ENCODE measurements at places on chromosomes 4 and X.

DNA sequence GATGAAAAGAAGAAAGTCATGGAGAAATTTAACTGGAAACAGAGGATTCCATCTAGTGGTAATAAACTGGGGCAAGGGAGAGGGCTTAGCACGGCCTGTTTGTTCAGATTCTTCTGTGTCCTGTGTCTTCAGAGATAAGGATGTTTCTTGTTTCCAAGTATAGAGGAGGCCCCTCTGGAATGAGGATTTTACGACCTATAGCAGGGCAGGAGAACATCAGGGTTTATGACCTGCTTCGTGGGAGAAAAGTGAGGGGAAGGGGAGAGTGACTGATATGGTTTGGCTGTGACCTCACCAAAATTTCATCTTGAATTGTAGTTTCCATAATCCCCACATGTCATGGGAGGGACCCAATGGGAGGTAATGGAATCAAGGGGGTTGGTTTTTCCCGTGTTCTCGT is 93.0 kb upstream of the LDB2 start:
- no peak for DNase-seq

DNA sequence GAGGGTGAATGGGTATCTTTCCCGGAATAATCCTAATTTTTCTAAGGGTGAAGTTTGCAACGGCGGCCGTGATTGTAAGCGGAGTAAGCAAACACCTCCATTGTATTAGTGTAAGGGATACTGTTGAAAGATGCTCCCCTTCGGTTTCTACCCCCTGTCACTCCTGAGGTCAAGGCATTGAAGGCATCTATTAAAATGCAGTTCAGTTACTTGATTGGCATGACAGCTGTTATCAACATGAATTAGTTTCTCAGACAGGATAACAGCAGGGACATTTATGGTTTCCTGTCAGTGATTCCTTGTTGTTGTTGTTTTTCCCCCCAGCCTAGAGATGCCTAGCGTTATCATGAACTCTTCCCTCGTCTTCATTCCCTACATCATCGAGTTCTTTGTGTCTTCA is 552 bp downstream of the SLC25A14 start:
- no peak for DNase-seq

DNA sequence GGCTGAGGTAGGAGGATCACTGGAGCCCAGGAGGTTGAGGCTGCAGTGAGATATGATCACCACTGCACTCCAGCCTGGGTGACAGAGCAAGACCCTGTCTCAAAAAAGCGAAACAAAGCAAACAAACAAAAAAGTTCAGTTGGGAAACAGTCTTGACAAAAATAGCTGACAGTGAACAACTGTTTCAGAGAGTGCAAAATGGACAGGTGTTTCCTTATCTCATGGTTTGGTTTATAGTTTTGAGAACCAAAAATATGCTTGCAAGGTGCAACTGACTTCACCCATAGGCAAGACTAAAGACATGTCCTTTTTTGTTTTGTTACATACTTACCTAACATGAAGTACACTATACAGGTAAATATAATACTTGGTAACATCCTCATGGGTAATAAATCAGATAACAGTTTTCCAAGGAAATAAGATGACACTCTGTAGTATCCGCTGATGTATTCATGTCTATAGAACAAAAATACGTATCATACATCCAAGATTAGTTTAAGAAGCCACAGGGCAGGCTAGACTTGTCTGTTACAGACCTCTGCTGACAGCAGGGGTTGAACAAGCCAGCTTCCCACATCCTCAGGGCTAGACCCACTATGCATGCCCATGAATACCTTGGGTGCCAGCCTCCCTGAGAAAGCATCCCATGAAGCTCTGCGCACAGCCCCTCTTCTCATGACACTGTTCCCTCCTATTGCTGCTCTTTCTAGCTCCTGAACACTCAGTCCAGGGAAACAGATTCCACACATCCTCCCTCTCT is 59.3 kb downstream of the ABCG2 start:
- DNase-seq: no peak

DNA sequence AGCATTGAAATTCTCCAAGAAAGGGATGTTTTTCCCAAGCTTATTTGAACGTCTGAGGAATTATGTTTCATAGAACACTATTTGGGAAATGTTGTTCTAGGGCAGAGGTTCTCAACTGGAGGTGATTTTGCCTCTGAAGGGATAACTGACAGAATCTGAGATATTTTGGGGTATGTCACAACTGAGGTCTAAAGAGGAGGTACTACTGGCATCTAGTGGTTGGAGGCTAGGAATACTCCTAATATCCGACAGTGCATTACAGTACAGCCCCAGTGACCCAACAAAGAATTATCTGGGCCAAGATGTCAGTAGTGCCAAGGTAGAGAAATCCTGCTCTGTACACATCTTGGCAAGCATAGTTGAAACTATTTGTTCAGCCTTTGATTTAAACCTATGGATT is 6.4 kb downstream of the HSPA4L start:
- DNase-seq: no peak

DNA sequence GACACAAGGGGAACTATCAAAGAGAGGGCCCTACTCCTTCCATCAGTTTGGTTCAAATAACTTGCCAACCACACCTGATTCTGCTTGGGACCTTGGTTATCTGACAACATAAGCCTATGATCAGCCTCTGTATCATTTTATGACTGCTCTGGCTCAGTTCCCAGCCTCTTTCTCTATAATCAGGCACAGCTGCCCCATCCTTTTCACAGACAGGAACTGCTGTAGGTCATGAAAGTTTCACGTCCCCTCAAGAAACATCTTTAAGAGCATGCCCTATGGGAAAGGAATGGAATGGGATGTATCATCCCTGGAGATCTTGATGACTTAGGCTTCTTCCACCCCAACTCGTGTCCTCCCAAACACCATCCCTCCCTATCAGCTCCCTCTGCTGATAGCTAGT is 243.4 kb downstream of the AR start:
- no peak for DNase-seq

DNA sequence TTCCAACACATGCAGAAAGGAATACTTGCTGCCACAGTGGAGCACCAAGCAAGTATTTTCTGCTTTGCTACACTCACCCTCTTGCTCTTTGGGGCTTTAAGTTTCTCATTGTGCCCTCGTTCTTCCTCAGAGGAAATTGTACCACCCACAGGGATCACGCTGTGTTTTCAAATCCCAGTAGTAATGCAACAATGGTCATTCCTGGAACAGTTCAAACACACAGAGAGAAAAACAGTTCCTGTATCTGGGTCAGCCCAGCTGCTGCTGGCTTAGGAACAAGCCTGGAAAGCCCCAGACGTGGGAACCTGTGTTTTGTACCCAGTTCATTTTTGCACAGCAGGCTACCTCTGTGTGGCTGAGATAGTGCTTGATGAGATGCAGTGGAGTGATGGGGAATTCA is 907.8 kb downstream of the STPG2 start:
- DNase-seq: no peak
